ENCODE measurements at places on chromosomes 1 and 21. TPM values are rescaled to one million over a fixed set of nuclear protein-coding genes. Genes with fewer than 3 reads are reported as not detected.

DIO1 gene
- not detected for total RNA-seq

MIXL1 gene
- total RNA-seq = not detected

ZBTB48 gene
- total RNA-seq = 36.5 TPM

CCDC185 gene
- total RNA-seq = not detected

PCSK9 gene
- total RNA-seq = not detected

DNA sequence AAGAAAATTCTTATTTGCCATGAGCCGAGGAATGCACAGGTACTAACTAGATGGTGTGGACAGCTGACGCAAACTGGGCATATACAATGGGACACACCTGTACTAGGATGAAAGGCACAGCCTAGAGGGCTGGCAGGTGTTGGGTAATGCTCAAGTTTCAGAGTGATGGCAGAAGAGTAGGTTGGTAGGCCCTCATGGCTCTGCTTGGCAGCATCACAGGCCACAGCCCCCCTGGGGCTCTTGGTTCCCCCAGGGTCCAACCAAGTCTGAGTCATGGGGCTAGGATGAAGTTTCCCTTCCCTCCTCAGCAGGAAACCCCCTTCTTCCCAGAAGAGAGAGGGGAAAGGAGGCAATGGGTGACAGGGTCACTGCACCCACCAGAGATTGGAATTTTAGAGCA is 35.2 kb downstream of the SPEN start:
- peaks cover 46% of the 10 kb centered on the region for H3K4me1 ChIP-seq
- no peak for DNase-seq
- no peak overlapping the region for H3K27ac ChIP-seq
- no peaks in the 10 kb centered on the region for H3K27me3 ChIP-seq
- H3K4me3 ChIP-seq = no peak overlapping the region

- H3K36me3 ChIP-seq = peaks cover 4% of the 10 kb centered on the region
- H3K27ac ChIP-seq = no peak overlapping the region
- H3K4me3 ChIP-seq = no peak overlapping the region
Observed at GRCh38 chr1:170657275-170657853, 6.6 kb upstream of the PRRX1 start.

DNA sequence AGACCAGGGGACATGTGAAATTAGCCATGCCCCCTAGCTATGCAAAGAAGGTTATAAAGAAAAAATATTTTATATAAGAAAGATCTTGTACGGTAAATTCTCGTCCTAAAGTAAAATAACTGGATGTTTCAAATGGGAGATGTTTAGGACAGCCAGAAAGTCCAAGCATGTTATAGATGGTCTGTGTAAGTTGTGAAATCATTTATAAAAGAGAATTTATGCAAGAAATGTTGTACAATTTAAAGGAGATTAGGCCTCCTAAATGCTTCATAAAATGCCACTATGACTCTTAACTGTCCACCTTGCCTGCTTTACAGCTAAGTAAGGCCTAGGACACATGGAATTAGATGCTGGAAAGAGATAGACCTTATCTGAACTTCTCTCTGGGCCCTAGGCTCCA is 118.1 kb upstream of the POGK start:
- no peaks in the 10 kb centered on the region for H3K27me3 ChIP-seq
- H3K4me1 ChIP-seq = no peaks in the 10 kb centered on the region
- no peak for DNase-seq

DNA sequence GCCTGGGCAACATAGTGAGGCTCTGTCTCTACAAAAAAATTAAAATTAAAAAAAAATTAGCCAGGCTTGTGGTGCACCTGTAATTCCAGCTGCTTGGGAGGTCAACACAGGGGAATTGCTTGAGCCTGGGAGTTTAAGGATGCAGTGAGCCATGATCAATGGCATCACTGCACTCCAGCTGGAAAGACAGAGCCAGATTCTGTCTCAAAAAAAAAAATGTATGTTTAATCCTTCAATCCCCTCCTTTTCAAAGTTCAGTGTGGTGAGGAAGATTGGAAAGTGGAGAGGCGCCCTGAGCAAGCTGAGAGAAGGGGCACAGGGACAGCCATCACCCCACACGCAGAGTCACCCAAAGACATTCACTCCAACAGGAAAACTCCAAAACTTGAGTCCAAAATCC is 97.7 kb upstream of the BACE2 start:
- H3K27ac ChIP-seq = no peak overlapping the region
- no peaks in the 10 kb centered on the region for H3K36me3 ChIP-seq
- H3K4me3 ChIP-seq = no peak overlapping the region
- no peak for DNase-seq
- peaks cover 14% of the 10 kb centered on the region for H3K27me3 ChIP-seq

DNA sequence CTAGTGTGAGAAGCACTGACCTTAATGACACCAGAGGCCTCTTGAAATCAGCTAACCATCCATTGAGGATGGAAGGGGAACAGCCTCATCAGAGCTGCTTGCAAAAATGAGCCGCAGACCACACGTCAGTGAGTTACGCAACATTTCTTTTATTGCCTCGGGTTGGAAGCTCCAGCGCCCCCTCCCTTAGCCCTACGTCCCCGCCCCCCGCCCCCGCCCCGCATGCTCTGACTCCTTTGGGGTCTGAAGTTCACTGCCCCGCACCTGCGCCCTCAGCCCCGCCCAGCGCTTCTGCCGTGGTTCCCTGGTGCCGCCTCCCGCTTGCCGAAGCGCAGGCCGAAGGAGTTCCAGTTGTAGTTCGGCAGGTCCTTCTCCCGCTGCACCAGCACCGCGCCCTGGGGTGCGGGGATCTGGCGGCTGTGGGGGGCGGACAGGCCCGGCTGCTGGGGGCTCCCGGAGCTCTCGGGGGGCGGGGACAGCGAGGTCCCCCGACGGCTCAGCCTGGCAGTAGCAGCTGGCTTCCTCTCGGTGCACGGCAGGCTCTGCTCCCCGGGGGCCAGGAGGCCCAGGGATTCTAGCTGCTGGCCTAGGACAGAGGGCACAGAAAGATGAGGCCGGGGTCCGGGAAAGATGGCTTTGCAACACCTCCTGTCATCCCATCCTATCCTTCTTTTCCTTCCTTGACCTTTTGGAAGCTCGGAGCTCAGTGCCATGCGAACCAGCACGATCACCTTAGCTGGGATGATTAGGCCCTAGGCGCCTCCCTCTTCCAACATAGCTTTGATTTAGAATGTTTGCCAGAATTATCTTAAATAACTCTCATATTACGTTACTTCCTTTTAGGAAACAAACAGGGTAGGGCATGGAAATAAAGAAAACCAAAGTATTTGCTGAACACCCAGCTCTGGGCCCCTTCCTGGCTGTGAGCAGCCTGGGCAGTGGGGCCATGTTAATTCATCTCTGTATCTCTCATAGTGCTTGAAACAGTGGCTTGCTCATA is 5.8 kb downstream of the KISS1 start:
- H3K4me1 ChIP-seq = peaks cover 11% of the 10 kb centered on the region
- DNase-seq = no peak
- H3K27ac ChIP-seq = no peak overlapping the region
- H3K36me3 ChIP-seq = no peaks in the 10 kb centered on the region
- peaks cover 46% of the 10 kb centered on the region for H3K27me3 ChIP-seq

DNA sequence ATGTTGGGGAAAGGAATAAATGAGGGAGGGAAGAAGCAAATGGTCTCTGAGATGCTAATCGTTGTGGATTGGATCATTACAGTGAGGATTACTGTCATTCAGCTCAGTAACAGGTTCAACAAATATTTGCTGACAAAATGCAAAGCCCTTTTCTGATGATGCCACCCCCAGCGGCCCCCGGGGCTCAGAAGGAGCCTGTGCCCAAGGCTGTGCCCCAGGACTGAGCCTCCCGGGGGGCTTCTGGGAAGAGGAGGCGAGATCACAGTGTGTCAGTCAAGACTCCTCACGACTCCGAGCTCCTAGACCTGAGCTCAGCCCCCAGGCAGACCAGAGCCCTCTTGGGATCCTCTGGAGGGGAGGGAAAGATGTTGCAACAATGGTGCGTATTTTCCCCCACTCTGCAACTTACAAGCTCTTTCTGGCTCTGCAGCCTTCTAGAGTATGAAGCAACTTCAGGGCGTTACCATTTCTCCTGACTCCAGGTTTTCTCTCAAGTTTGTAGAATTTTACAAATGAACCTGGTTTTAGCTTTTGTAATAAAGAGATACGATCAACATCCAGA is 20.8 kb downstream of the EPHA8 start:
- H3K36me3 ChIP-seq = no peaks in the 10 kb centered on the region
- DNase-seq = no peak
- no peak overlapping the region for H3K4me3 ChIP-seq
- H3K27ac ChIP-seq = no peak overlapping the region
- no peaks in the 10 kb centered on the region for H3K27me3 ChIP-seq

DNA sequence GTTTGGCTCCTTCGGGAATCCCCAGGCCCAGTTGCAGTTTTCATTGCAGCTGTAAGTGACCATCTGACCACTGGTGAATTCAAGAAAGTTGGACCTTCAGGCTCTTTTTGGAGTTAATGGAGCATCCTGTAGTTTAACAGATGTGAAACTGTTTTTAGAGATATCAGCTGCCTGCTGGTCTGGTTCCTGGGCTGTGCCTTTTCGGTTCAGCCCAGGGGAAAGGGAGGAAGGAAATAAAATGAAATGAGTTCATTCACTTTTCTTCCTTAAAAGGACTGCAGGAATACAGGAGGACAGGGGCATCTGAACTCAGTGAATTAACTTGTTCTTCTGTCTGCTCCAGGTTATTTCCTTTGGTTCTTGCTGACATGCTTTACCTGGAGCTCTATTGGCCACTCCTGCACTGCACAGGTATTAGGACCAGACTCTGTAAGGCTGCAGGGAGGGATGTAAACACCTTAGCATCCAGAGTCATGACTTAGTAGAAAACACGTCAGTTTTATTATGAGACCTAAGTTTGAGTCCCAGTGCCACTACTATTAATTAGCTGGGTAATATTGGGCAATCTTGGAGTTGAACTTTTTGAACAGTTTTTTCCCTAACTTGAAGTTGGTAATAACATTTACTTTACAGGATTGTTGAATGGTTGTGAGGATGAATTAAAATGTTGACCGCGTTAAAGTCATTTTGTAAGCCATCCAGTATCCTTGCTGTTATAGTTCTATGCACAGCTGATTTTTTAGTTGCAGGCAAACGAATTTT is 83.6 kb downstream of the LRRC8D start:
- no peak for DNase-seq
- peaks cover 29% of the 10 kb centered on the region for H3K4me1 ChIP-seq
- H3K36me3 ChIP-seq = peaks cover 21% of the 10 kb centered on the region
- no peak overlapping the region for H3K27ac ChIP-seq
- no peaks in the 10 kb centered on the region for H3K27me3 ChIP-seq
- H3K4me3 ChIP-seq = no peak overlapping the region

- H3K36me3 ChIP-seq = no peaks in the 10 kb centered on the region
- H3K4me3 ChIP-seq = no peak overlapping the region
- no peaks in the 10 kb centered on the region for H3K4me1 ChIP-seq
- DNase-seq = no peak
- peaks cover 23% of the 10 kb centered on the region for H3K27me3 ChIP-seq
- H3K27ac ChIP-seq = no peak overlapping the region
Observed at GRCh38 chr1:36588972-36589371, 106.3 kb upstream of the CSF3R start.

GRCh38 chr1:170704256-170704655 is 40.3 kb downstream of the PRRX1 start:
- no peaks in the 10 kb centered on the region for H3K4me1 ChIP-seq
- H3K27me3 ChIP-seq = no peaks in the 10 kb centered on the region
- no peak overlapping the region for H3K4me3 ChIP-seq

- H3K27ac ChIP-seq = no peak overlapping the region
- no peak for DNase-seq
- H3K27me3 ChIP-seq = no peaks in the 10 kb centered on the region
Observed at GRCh38 chr1:166063701-166064100, 103.1 kb downstream of the FAM78B start.

DNA sequence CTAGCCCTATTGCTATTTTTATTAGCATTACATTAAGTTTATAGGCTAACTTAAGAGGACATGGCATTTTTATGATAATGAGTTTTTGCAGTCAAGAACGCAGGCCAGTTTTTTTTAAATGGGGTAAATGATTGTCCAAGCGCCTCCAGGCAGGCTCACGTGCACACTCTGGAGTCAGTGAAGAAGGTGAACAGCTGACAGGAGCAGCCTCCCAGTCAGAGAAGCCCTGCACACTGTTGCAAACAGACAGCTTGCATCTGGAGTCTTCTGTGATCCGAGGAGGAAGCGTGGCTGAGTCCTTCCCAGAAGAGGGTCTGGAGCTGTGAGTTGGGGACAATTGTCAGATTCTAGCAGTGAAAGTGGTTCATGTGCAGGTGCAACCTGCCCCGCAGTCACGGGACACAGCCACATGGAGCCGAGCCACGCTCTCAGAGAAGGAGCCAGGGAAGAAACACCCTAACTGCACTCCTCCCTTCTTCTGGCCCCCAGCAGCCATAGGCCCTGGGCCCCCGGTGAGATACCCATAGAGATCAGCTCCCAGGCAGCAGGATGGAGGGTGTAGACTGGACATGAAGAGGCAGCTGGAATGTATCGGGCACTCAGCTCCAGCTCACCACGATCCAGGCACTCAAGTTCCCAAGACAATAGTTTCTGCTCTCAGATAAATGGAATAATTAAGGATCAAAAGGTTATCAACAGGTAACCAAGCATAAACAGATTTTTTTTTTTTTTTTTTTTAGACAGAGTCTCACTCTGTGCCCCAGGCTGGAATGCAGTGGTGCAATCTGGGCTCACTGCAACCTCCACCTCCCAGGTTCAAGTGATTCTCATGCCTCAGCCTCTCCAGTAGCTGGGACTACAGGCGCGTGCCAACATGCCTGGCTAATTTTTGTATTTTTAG is 26.4 kb downstream of the CAPN2 start:
- no peak overlapping the region for H3K4me3 ChIP-seq
- H3K27ac ChIP-seq = no peak overlapping the region
- peaks cover 9% of the 10 kb centered on the region for H3K4me1 ChIP-seq
- H3K36me3 ChIP-seq = peaks cover 38% of the 10 kb centered on the region
- no peaks in the 10 kb centered on the region for H3K27me3 ChIP-seq

- no peaks in the 10 kb centered on the region for H3K4me1 ChIP-seq
- DNase-seq = no peak
- H3K27me3 ChIP-seq = no peaks in the 10 kb centered on the region
- H3K4me3 ChIP-seq = no peak overlapping the region
Observed at GRCh38 chr1:181383695-181384094, 99.6 kb upstream of the CACNA1E start.

DNA sequence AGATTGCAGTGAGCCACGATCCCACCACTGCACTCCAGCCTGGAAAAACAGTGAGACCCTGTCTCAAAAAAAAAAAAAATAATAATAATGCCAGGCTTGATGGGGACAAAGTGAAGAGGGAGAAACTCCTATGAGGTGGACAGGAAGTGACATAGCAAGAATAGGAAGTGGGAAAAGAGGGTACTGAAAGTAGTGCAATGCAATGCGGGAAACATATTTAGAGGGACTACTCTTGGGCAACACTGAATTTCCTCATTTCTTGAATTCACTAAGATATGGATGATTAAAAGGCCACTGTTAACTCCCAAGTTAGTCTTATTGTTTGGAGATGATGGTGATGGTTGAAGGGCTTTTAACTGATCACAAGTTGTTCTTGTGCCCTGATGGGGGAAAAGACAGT is 21.6 kb upstream of the KCNA2 start:
- no peaks in the 10 kb centered on the region for H3K27me3 ChIP-seq
- H3K4me1 ChIP-seq = peaks cover 37% of the 10 kb centered on the region
